Omental fat pad (tissue), 4 donors: ENCODE measurements at places on chromosomes 7 and 10. TPM values are rescaled to one million over a fixed set of nuclear protein-coding genes. Genes with fewer than 3 reads are reported as not detected.

DNA sequence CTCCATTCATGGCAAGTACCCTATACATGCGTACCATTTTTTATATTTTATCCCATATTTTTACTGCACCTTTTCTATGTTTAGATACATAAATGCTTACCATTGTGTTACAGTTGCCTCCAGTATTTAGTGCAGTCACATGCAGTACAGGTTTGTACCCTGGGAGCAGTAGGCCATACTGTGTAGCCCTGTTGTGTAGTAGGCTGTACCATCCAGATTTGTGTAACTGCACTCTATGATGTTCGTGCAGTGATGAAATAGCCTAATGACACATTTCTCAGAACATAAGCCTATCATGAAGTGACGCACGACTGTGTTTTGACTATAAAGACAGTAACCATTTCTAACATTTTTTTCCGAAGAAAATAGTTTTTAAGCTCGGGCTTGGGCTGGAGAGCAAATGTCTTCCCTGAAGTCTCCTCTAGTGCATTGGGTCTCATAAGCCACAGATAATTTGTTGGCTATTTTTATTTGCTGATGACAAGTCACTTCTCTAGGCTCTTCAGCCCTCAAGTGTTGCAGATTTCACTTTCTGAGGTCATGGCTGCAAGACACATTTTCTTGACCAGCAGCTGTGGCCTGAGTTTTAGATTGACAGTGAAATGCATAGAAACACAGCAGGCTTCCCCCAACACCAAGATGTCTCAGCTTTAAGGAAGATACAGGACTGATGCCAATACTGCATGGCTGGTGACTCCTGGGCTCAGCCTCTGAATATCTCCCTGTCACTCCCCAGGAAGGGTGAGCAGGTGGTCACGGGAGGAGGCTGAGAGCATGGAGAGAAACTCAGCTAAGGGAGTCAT, 26.9 kb downstream of the EPDR1 start:
- DNase-seq = no peak

- no peak for DNase-seq
Measured at GRCh38 chr7:51118628-51119027, 198.0 kb downstream of the COBL start.

DNA sequence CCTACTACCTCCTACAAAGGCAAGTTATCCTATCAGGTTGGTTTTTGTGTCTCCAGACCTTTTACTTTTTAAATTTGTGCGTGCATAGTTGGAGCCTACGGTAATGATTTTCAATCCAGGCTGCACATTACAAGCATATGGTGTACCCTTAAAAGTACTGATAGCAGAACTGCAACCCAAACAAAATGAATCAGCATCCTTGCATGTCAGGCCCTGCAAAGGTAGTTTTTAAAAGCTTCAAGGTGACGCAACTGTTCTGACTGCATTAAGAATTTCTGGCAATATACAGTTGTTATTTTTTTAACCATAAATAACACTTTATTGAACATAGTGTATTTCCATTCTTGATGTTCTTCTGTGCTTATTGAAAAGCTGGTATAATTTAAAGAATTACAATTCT, 28.9 kb downstream of the GNAT3 start:
- no peak for DNase-seq

- no peak for DNase-seq
Measured at GRCh38 chr7:94333810-94334209, 60.9 kb upstream of the COL1A2 start.

DNA sequence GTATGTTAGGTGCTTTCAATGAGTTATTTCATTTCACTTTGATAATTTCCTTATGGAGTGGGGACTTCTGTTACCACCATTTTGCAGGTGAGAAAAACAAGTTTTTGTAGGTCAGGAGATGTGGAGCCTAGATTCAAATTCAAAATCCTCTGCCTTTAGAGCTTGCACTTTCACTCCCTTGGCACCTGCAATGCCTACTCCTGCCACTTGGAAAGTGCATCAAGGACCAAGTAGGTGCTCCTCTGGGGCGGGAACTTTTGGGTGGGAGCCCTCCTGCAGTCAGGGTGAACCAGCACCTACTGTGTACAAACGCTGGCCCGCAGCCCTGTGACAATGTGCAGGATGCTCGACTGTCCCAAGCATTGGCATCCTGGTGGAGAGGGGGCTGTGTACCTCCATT, 199.0 kb downstream of the EMX2 start:
- DNase-seq = no peak

UPK3B gene
- total RNA-seq = 4.6 TPM

- DNase-seq = no peak
Measured at GRCh38 chr7:55028011-55028410, 9.2 kb downstream of the EGFR start.

FKBP6 gene
- not detected for total RNA-seq

- no peak for DNase-seq
Measured at GRCh38 chr7:155291045-155291530, 6.6 kb upstream of the INSIG1 start.

CPA5 gene
- not detected for total RNA-seq

DNA sequence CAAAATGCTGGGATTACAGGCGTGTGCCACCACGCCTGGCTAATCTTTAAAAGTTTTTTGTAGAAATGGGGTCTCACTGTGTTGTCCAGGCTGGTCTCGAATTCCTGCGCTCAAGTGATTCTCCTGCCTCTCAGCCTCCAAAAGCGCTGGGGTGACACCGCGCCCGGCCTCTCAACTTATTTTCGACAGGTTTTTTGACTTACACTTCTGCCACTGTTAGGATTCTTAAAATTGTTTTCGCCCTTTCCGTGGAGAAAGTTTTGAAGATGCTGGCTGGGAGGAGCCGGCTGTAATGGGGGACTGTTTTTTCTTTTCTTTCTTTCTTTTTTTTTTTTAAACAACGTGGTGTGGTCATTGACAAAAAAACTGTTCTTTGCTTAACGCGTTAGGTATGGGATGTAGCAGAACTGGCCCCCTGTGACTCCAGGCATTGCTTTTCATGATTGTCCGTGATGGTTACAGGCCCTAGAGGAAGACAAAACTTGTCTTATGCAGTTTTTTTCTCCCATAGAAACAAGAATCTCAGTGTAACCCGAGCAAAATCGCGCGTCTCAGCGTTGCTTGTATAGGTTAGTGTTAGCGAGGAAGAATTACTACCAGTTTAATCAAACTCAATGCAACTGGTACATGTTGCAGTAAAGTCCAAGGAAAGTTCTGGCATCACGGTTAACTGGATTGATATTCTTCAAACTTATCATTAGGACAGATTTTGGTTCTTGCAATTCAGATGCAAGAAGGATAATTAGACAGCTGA, 72.2 kb downstream of the DAGLB start:
- no peak for DNase-seq
